Stimulated activated CD4-positive, alpha-beta T cell treated with anti-CD3 and anti-CD28 coated beads, TNF-alpha, amount 100 ng/mL, for 1 hour (primary cell): ENCODE measurements at places on chromosomes 7 and 10.

DNA sequence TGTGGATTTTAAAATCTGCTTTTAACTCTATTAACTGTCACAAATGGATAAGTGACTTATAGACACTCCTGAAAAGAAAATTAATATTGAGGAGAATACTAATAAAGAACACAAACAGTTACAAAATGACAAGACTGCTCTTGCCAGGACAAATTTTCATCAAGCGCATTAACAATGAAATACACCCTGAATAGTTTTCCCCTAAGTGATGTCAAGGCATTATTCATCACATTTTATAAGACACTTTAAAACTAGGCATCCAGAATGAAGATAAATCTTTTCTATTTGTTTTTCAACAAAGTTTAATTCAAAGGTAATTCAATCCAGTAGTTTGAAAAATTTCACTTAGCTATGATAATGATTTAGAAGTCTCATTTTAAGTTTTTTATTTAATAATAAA, 110.5 kb upstream of the SEC61G start:
- no peak for DNase-seq

- no peak for DNase-seq
These were observed 465.6 kb downstream of the DPP6 start for GRCh38 chr7:154517768-154518167.

DNA sequence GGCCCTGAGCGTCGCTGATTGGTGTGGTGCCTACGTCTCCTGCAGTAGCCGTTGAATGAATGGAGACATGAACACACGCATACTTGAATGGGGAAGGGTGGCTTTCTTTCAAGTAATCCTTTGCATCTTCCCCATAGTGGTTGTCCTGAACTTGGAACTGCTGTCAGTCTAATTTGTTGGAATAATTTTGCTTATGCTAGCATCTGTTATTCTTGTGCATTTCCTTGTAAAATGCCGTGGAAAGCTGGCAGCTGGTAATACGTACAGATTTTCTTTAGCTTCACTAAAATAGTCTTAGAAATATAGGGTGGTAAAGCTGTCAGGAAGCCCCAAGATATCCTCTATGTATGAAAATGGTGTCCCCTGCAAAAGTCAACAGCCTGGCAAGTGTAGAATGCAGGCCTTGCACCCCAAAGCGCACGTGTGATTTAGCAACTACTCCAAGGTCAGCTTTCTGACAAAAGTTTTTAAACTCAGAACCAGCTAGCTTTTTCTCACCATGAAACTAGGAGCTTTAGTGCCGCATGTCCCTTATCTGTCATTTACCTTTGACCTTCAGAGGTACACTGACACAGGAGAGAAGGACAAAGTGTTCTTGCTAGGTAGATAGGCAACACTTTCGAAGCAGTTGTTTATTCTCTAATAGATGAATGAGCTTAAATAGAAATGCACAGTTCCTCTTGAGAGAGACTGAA, 70.8 kb downstream of the RBM33 start:
- DNase-seq, result no peak

DNA sequence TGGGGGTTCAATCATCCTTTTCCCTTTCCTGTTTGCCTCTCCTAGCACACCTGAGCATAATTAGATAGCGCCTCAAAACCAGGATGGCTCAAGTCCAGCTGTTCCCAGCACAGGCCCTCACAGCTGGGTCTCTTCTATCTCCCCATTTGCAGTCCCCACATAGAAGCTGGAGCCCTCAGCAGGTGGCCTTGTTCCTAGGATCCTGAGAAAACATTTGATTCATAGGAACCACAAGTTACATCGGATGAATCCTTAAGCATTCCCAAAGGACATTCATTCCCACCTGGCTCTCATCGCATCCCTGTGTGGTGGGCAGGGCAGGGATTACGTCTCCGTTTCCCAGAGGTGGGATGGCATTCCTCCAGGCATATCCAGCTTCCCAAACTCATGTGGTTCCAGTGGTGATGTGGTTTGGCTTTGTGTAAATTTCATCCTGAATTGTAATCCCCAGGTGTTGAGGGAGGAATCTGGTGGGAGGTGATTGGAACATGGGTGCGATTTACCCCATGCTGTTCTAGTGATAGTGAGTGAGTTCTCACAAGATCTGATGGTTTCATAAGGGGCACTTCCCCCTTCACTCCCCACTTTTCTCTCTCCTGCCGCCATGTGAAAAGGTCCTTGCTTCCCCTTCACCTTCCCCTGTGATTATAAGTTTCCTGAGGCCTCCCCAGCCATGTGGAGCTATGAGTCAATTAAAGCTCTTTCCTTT, 49.8 kb upstream of the LEP start:
- no peak for DNase-seq

- DNase-seq, result no peak
These were observed 107.0 kb downstream of the PLXNA4 start for GRCh38 chr7:132469264-132469663.

- DNase-seq, result no peak
These were observed 23.2 kb upstream of the CFAP46 start for GRCh38 chr10:132965411-132966057.

GRCh38 chr10:83142074-83142563, 997.2 kb upstream of the GHITM start:
- no peak for DNase-seq

GRCh38 chr7:125908711-125909110, 979.1 kb upstream of the POT1 start:
- DNase-seq, result no peak

GRCh38 chr10:98400482-98400881, 14.5 kb downstream of the PYROXD2 start:
- no peak for DNase-seq

DNA sequence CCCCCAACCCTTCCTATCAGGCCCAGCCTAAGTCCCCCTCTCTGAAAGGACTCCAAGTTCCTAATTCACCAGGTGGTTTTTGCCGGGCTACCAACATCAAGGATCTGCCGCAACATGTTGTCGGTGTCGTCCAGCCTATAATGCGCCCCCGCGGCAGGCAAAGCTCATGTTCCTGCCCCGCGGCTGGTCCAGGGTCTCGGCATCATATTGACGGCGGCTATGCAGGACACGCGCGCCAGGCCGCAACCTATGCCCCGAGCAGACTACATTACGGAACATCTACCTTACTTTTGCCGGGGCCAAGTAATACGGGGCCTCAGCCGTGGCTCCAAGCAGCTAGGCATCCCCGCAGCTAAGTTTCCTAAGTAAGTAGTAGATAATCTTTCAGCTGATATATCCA, 24.6 kb upstream of the FAM221A start:
- DNase-seq, result no peak

DNA sequence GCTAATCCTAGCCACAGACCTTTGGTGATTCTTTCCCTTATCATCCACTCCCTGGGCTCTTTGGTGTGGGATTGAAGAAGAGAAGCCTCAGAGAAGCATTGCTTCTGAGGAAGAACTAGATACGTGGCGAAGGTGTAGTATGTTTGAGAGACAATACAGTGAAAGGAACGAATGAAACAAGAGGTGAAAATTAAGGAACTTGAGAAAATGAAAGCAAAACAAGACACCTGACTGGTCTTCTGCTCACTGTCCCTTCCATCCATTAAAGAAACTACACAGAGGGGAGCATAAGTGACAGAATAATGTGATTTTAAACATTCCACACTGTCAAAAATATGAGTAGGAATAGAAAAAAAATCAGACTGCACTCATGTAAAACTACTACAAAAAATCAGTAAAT, 219.6 kb upstream of the NPSR1 start:
- no peak for DNase-seq

DNA sequence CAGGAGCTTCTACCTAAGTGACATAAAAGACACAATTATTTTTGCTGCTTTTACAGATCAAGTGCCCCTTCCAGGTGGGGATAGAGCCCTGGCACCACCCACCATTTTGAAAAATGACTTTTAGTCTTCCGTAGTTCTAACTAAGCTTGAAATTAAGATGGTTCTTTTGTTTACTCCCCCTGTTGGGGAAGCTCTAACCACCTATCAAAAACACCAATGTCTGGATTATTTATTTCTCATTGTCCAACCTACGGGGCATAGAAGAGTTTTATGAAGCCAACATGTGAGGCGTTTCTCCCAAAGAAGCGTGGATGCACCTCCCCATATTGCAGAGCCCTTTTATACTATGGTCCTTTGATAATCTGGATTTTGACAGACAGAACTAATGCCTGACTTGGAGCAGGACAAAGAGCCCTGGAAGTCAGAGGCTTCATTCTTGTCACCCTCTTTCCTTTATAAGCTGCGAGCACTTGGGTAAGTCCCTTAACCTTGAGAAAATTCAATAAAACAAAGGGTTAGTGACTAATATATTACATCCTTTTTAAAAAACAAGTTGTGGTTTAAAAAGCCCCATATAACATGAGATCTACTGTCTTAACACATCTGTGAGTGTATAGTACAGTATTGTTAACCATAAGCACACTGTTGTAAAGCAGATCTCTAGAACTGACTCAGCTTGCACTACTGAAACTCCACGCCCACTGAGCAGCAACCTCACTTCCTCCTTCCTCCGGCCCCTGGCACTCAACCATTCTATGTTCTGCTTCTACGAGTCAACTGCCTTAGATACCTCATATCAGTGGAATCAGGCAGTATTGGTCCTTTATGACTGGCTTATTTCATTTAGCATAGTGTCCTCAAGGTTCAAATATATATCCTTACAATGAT, 67.5 kb downstream of the ATXN7L1 start:
- DNase-seq, result peak; percentile 60

GRCh38 chr7:48004638-48005037, 24.3 kb downstream of the SUN3 start:
- DNase-seq, result no peak

DNA sequence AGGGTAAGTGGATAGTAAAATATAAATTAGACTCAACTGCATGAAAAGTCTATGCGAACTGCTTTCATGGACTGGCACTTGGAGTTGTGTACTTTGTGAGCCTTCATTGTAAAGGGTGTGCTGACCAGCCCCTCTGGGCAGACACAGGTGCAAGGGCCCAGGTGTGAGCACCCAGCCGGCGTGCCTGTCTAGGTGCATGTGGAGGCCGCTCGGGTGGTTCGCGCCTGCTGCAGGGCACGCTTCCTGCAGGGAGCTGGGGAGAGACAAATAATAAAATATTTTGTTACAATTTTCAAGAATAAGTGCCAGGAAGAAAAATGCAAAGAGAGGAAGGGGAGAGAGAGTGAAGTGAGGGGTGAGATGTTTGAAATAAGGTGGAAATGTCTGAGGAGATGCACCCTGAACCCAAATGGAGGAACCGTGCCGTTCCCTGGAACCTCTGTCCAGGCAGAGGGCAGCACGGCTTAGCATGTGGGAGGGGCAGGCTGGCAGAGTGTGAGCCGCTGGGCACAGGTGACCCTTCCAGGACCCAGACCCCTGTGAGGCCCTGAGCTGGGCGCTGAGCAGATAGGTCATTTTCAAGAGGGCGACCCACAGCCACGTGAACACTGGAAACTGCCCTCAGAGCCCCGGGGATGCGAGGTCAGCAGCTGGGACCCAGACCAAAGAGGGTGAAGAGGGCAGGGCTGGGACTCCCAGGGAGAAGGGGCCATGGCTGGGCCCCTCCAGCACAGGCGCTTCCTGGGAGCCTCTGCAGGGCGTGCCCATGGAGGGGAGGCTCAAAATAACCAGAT, 28.7 kb downstream of the RNF32 start:
- no peak for DNase-seq

GRCh38 chr10:51459476-51459875, 239.9 kb downstream of the CSTF2T start:
- DNase-seq, result no peak

- no peak for DNase-seq
These were observed 497.8 kb upstream of the NRP1 start for GRCh38 chr10:33832124-33832787.

- DNase-seq, result no peak
These were observed 33.6 kb downstream of the WIPF3 start for GRCh38 chr7:29839921-29840320.

DNA sequence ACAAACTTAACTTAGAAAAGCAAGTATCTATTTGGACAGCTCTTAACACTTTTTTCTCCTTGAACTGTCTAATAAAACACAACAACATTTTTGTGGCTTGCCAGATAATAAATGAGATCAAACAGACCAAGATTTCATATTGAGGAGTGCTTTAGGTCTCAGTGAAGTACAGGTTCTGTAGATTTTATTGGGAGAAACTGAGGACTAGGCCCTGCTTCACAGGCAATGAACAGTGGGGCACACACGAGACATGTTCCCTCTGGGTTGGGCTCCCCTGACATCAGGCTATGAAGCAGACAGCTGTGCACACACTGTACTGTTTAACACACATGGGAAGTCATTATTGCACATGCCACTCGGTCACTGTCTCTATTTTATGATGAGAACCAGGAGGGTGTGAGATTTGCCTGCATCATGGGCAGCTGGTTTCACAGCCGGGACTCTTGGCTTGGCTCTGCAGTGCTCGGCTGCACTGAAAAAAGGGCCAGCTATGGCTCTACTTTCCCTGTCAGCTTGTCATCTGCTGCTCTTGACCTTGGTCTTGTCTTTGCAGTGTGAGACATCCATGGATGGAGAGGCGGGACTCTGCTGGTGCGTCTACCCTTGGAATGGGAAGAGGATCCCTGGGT, 4.2 kb downstream of the IGFBP1 start:
- DNase-seq, result no peak

DNA sequence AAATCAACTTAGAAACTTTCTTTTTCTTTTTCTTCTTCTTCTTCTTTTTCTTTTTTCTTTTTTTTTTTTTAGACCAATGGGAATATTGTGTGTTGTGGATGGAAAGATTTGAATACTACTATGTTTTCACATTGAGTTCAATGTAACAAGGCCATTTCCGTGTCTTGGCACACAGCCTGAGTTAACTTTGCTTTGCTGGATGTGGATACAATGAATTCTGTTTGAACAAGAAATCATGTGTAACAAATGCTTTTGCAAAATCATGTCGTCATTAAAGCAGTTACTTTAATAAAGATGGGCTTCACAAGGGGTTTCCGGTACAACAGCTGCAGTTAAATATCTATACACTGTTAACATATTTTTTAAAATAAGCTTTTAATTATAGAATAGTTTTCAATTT, 13.5 kb upstream of the ENTPD1 start:
- DNase-seq, result no peak

DNA sequence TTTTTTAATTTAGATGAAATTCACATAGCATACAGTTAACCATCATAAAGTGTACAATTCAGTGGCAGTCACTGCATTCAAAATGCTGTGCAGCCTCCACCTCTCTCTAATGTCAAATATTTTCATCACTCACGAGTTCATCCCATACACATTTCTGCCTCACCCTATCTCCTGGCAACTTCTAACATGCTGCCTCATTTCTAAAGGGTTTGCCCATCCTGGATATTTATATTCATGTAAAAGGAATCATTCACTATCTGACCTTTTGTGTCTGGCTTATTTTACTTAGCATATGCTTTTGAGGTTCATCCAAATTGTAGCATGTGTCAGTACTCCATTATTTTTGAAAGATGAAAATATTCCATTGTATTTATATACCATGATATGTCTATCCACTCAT, 286.9 kb upstream of the VSTM2A start:
- no peak for DNase-seq

- DNase-seq, result no peak
These were observed 317.2 kb downstream of the BBS9 start for GRCh38 chr7:33446551-33446950.

- DNase-seq, result no peak
These were observed 130.9 kb upstream of the CDK6 start for GRCh38 chr7:92967238-92967637.

GRCh38 chr10:124149189-124150042, 56.0 kb upstream of the CHST15 start:
- no peak for DNase-seq

- no peak for DNase-seq
These were observed 6.5 kb downstream of the TBRG4 start for GRCh38 chr7:45104844-45105587.
